CD4-positive, alpha-beta T cell treated with Interleukin-17A for 4 hours (primary cell): ENCODE measurements at places on chromosomes 12 and 14.

GRCh38 chr12:57548488-57548887 lies 1.4 kb upstream of the KIF5A start:
- no peak for DNase-seq

DNA sequence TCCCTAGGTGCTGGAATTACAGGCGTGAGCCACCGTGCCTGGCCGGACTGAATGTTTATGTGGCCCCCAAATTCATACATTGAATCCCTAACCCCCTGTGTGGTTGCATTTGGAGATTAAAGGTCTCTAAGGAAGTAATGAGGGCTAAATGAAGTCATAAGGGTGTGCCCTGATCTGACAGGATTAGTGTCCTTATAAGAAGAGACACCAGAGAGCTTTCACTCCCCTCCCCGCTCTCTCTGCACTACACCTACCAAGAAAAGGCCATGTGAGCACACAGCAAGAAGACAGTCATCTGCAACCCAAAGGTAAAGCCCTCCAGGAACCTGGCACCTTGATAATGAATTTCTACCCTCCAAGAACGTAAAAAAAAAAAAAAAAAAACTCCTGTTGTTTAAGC lies 212.1 kb upstream of the CAND1 start:
- no peak for DNase-seq

DNA sequence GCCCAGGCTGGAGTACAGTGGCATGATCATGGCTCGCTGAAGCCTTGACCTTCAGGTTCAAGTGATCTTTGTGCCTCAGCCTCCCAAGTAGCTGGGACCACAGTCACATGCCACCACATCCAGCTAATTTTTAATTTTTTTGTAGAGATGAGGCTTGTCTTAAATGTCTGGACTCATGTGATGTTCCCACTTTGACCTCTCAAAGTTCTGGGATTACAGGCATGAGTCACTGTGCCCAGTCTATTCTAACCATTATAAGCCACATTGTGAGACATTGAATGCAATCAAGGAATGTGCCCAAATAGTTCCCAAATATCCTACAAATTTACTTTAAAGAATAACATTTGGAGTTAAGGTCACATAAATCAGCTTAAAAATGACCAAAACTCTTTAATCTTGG lies 130.7 kb upstream of the ARID2 start:
- DNase-seq, result no peak

GRCh38 chr12:39354955-39355354 lies 88.0 kb downstream of the KIF21A start:
- no peak for DNase-seq

DNA sequence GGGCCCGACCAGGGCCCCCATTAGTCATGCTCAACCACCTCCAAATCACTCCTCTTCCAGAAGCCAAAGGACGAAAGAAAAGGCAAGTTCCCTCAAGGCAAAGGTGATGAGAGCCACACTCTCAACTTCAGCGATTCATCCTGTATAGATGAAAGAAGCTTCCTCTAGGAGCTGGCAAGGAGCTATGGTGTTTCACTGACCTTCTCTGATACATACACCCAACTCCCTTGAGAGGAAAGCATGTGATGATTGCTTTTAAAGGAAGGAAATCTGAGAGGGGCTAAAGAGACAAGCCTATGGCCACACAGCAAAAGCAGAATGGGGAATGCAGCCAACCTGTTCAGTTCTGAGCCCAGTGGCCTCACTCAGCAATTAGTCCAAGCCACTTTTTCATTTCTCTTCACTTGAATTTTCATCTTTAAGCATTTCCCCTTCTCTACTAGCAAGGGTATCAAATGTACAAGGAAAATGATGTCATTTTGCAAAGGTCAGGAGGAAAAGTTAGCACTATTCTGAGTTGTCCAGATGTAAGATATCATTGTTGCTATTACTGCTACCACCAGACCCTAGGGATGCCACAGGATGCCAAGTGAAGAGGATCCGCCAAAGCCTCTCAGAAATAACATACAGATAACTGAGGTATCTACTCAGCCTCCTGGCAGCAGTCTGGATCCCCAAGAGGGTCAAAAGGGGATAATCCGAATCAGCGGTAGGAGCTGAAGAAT lies 82.5 kb downstream of the MAP3K9 start:
- DNase-seq, result no peak

DNA sequence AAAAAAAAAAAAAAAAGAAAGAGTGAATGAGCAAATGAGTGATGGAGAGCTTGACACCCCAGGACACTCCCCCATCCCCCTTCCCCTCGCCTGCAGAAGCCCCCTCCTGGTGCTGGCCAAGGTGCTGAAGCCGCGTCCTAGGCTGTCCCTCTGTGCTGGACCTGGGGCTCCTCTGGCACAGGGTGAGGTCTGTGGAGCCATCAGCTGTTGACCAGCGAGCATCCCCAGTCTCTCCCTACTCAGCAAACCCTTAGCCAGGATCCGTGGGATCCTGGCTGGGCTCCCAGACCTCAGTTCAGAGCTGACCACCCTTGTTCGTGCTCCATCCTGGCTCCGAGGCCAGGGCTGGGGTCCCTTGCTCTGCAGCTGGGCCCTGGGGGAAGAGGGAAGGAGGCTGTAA lies 5.4 kb upstream of the KIF26A start:
- no peak for DNase-seq

DNA sequence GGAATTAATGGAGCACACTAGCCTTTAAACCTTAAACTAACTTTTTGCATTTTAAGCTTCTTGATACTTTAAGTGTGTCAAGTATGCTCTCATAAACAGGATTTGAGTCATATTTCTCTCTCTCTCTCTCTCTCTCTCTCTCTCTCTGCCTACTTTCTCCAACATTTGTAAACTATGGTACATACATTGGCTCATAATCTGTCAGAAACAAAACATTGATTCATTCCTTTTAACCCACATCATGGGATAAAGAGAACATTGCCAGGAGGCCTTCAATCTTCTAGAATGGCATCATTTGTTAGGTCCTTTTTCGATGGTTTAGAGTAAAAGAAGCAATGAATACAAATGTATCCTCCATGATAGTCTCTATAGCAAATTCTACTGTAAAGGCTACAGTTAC lies 81.6 kb upstream of the RERGL start:
- DNase-seq, result no peak

DNA sequence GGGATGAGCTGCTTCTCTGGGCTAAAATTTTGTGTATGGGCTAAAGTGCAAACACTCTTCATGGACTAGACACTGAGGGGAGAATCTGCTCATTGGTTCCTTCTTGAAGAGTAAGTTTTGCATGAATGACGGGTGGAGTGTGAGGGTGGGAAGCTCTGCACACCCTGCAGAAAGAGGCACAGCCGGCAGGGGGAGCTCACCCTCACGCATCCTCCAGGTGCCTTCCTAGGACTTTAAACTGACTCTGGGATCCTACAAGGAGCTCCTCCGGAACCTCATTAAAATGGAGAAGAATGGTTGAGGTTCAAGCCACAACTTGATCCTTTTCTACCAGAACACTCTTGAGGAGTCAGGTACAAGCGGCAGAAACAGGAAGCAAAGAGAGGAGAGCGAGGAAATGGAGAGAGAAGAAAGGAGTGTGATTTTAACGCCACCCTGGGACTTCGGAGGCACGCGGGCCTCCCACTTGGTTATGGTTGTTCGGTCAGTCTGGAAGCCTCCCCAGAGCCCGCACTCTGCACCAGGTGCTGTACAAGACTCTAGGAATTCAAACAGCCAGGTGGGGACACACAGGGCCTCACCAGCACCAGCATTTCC lies 87.5 kb downstream of the SETD3 start:
- DNase-seq, result peak; percentile 51

DNA sequence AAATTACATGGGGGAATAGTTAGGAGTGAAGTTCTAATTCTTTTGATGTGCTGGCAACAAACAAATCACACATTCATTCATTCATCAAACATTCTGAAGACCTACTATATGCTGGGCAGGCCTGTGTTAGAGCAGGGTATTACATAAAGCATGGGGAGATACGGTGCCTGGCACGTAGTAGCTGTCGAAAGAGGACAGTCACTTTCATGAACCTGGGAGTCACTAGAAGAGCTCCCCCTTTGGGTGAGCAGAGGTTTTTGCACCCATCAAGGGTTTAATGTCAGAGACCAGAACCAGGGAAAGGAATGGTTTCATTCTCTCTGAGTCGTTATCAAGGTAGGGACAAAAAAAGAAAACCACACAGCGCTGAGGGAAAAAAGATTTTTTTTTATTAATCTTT lies 10.0 kb downstream of the LHX5 start:
- no peak for DNase-seq

- DNase-seq, result no peak
These were observed 197.4 kb upstream of the FRMD6 start for GRCh38 chr14:51454351-51454750.

DNA sequence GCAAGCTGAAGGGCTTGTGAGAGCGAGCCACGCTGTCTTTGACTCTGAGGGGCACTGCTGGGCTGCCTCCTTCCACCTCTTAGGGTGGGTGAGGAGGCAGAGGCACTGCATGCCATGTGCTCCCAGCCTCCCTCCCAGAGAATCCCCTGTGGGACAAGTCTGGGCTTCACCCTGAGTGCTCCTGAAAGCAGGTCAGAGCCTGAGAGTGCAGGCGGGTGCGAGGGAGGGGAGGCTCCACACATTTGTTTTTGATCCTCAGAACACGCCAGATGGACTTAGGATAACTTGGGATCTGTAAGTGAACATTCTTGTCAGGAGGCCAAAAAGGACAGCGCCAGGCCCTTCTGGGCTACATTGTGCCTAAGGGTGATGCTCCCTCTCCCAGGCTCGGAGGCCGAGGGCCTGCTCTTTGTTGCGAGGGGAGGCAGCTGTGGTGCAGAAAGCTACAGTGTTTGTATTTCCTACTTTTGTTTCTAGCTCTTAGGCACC lies 155.4 kb downstream of the TMX1 start:
- no peak for DNase-seq
